NCI-H69 (cell line): ENCODE measurements at places on chromosomes 13 and 19.

DNA sequence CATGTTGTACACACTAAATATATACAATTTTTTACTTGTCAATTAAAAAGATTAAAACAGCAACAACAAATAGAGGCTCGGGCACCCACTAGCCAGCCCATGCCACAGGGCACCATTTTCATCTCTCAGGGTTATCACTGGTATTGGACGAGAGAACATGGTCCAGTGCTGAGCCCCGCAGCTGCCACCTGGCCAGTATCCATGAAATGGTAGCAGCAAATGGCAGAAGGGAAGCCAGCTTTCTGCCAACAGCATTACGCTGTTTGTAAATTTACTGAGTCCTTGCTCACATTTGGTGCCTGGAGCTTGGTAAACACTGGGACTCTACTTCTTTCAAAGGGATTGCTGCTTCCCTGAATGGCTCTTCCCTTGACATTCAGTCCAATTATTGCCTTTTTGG is 87.9 kb upstream of the WASF3 start:
- peak; percentile 64 for DNase-seq

DNA sequence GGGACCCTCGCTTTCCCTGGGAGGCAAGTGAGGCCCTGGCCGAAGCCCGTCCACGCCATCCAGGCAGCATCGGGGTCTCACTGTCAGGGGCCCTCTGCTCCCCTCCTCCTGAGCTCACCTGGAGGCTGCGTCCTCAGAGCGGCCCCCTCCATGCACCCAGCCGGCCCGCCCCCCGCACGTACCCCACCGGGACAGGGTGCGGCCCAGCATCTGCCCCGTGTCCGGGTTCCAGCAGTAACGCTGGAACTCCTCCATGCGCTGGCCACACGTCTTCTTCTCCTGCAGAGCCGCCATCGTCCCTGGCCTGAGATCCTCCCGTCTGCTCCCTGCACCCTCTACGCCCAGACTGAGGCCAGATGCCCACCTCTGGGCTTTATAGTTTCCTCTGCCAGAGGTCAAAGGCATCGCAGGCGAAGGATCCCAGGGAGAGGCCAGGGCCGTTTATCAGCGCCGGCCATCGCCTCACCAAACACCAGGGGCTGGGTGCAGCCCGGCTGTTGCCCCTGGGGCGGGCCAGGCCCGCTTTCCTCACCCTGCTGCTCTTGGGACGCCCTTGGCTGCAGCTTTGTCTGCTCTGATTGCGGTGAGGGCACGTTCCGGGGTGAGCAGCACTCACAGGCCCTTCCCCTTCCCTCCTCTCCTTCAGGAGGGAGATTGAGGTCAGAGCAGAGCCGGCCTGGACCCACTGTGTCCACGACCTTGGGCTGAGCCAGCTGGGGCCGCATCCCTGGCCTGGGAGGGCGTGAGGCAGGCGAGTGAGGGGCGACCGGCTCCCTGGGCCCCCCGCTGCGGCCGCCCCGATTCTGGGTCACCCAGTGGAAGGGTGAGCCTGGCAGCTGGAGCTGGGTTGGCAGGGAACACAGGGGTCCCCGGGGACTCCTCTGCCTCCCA is at the start of gene ATP4B:
ATP4B (minus strand) TSS at position 348 of the 891 bp plus-strand sequence; CDS start at position 294, 54 bp downstream.
- DNase-seq, result no peak

DNA sequence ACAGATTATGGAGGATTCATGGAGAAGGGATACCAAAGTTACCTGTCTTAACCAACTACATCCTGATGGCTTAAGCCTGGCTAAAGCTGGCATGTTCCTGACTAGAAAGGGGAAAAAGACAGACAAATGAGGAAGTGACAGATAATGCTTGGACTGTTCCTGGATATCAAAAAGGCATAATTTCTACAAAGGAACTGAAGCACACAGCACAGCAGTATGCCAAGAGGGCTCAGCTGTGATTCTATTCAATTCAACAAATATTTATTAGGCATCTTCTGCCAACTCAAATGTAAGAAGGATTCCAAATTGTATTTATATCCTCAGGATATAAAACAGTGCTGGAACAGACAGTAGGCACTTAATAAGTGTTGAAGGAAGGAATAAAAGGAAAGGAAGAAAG is 59.5 kb downstream of the KLF12 start:
- peak; percentile 40 for DNase-seq

DNA sequence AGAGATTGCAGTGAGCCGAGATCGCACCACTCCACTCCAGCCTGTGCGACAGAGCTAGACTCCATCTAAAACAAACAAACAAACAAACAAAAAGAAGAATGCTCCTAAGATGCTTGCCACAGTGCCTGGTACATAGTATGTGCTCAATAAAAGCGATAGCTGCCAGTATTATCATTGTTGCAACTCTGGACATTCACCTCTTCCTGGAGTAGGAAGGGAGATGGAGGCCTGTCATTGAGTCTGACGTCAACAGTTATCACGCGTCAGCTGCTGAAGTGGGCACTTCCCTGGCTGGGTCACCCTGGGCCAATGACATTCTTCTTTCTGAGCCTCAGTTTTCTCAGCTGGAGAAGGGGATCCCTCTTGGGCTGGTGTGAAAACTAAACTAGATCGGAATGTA is 4.2 kb upstream of the PLAUR start:
- DNase-seq, result no peak

- no peak for DNase-seq
Observed at GRCh38 chr19:42228641-42229040, 8.5 kb downstream of the ZNF526 start.

DNA sequence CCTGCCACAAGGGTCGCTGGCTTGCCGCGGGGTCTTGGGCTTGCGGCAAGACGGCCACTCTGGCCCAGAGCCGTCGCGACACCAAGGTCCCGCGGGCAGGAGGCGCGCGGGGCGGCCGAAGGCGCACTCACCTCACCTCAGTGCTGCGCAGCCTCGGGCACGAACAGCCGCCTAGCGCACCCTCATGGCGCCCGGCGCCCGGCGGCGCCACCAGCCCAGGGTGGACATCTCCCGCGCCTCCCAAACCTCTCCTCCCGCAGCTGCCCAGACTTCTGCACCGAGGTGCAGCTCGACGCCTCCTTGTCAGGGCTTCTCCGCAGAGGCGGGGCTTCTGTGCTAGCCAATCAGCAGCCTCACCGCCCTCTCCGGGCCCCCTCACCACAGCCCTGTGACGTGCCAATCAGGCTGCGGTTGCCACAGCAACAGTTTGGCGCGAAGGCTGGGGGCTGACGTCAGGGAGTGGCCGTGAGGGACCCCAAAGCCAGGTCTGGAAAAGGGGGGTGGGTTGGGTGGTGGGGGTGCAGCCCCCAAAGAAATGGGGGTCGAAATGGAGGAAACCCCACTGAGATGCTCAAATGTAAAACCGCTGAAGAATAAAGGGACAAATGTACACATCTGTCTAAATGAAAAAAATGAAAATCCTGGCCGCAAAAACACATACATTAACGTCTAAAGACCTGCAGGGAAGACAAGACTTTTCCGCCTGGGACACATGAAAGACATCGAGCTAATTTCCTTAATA is at the start of the genes PEG3 and ZIM2:
PEG3 (minus strand) TSS at position 276 of the 742 bp plus-strand sequence. CDS start 16,071 bp downstream, outside the sequence.
ZIM2 (minus strand) TSS at position 276 of the 742 bp plus-strand sequence. CDS start 16,449 bp downstream, outside the sequence.
- peak; percentile 94 for DNase-seq

GRCh38 chr19:17560205-17560595 is 4.8 kb downstream of the COLGALT1 start:
- no peak for DNase-seq

- DNase-seq, result no peak
Observed at GRCh38 chr13:46171217-46171616, 10.8 kb downstream of the LCP1 start.

- DNase-seq, result peak; percentile 75
Observed at GRCh38 chr13:99208185-99208584, 7.5 kb downstream of the UBAC2 start.

DNA sequence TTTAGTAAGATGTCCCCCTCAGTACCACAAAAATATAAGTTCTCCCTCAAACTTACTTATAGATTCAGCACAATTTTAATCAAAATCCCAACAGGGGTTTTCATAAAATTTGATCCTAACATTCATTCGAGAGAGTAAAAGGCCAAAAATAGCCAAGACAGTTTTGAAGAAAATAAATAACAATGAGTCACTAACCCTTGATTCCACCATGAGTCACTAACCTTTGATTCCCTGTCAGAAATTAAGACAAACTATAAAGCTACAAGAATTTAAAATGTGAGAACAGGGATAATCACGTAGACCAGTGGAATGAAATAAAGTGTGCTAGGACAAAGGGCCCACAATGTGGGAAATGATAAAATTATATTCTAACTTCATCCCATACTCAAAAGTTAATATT is 320.3 kb downstream of the SUCLA2 start:
- no peak for DNase-seq

DNA sequence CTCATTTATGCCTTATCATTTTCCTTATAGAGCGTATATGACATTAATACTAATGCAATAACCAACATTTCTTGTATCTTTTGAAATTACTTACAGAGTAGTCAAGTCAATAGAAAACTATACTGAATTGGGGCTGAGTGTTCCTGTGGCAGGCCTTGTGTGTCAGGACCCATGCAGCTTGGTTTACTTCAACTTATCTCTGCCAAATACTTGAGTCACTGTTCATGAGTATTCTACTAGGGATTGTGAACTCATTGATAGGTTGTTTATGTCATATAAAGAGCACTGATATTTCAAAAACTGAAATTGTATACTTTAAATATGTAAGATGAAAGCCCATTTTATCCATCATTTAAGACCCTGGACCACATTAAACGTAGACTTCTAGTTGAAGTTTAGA is 688.6 kb upstream of the SLITRK1 start:
- DNase-seq, result no peak

GRCh38 chr19:7661744-7662538 is 6.9 kb upstream of the RETN start:
- no peak for DNase-seq

DNA sequence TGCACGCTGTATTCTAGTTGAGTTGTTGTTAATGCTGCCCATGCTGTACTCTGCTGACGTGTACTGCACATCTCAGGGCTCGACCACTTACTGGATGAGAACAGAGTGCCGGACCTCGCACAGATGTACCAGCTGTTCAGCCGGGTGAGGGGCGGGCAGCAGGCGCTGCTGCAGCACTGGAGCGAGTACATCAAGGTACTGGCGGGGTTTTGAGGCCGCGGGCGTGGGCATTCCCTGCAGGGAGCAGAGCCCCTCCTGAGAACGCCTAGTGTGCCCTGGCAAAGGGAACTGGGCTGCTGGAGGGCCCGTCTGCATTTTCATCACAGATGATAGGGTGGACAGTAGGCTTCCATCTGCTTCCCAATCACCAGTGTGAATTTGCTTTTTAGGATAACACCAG is 29.9 kb downstream of the CUL4A start:
- no peak for DNase-seq

GRCh38 chr19:50626795-50627194 is 12.9 kb downstream of the SYT3 start:
- no peak for DNase-seq

- no peak for DNase-seq
Observed at GRCh38 chr19:40213251-40213829, 4.8 kb downstream of the TTC9B start.

DNA sequence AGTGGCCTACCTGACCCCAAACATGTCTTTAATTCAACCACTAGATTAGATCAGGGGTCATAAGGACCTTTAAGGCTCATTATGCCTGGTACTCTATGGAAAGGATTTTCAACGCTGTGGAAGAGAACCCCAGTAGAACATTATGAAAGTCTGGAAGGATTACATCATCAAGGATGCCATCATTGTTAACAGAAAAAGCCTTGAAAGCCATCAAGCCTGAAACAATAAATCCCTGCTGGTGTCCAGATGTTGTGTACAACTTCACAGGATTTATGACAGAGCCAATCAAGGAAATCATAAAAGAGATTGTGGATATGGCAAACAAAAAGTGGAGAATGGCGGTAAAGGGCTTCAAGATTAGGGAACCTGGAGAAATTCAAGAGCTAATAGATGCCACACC is 59.7 kb downstream of the NAA16 start:
- DNase-seq, result peak; percentile 12

GRCh38 chr19:13051557-13052165 is 51.0 kb downstream of the LYL1 start:
- DNase-seq, result peak; percentile 93

GRCh38 chr13:42039457-42039945 is 8.9 kb upstream of the DGKH start:
- DNase-seq, result no peak

GRCh38 chr19:3202346-3202745 is 16.6 kb downstream of the NCLN start:
- DNase-seq, result no peak

DNA sequence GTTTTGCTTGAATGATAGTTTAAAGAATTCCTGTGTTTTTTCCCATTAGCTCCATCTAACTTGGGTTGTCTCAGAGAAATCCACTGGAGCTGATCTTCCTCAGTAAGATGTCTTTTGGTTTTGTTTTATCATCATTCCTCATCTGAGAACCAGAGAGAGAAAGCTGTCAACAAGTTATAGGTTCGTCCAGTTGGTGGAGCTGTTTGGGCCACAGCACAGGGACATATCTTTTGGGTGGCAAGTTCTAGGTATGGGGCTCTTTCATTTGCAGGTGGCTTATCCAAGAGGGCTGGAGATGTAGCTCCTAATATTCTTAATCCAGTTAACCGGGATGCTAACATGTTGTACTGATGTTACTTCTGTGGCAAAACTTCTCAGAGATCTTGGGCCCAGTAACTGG is 174.2 kb downstream of the KCNRG start:
- DNase-seq, result no peak

GRCh38 chr13:114284680-114285079 is 3.3 kb downstream of the UPF3A start:
- no peak for DNase-seq

GRCh38 chr13:20340136-20340758 is 108.1 kb upstream of the GJB6 start:
- no peak for DNase-seq

GRCh38 chr13:83086088-83086487 is 796.2 kb downstream of the SLITRK1 start:
- no peak for DNase-seq

DNA sequence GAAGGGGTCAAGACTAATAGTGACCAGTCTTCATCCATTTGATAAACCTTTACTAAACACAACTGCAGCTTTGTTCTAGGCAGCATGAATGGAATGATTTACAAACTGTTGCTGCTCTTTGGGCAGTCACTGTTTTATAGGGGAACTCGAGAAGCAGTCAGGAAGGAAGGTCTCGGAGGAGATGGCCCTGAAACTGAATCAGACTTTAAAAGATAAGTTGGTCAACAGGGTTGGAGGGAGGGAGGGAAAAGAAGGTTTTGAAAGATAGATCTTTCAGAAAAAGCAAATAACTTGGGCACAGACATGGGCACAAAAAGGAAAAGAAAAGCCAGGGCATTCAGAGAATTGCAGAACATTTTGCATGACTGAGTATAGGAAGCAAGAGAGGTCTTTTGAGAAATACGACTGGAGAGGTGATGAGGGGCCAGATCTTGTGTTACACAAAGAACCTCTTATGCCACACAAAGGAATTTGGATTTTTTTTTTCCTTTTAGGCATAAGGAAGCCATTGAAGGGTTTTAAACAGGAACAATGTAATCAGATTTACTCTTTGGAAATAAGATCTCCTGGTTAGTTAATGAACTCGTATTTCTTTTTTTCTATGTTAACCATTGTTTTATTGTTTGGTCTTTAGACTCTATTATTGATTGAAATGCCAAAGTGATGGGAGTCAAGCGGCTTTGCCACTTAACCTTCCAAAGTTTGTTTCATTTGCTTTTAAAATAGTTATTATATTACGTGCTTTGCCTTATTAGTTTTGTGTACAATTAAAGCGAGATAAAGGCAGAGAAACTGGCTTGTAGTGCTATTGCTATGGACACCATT is 37.5 kb upstream of the SACS start:
- DNase-seq, result peak; percentile 5

GRCh38 chr13:47455626-47456025 is 545.4 kb downstream of the SUCLA2 start:
- DNase-seq, result no peak
